EL (cell line): ENCODE measurements at places on chromosomes 12 and 14.

GRCh38 chr12:79058342-79058741 lies 193.8 kb downstream of the SYT1 start:
- peak; percentile 76 for DNase-seq

GRCh38 chr14:73232984-73233383 lies 4.3 kb upstream of the PAPLN start:
- no peak for DNase-seq

GRCh38 chr12:70609739-70610491 lies 27.3 kb downstream of the PTPRB start:
- peak; percentile 65 for DNase-seq

- peak; percentile 95 for DNase-seq
Measured at GRCh38 chr14:39432179-39432618, at the start of gene FBXO33. Gene FBXO33, minus strand, starts transcription at chr14:39432433. Its CDS starts 271 bp downstream, at chr14:39432162.

GRCh38 chr12:131105736-131106348 lies 152.1 kb downstream of the ADGRD1 start:
- DNase-seq = no peak

DNA sequence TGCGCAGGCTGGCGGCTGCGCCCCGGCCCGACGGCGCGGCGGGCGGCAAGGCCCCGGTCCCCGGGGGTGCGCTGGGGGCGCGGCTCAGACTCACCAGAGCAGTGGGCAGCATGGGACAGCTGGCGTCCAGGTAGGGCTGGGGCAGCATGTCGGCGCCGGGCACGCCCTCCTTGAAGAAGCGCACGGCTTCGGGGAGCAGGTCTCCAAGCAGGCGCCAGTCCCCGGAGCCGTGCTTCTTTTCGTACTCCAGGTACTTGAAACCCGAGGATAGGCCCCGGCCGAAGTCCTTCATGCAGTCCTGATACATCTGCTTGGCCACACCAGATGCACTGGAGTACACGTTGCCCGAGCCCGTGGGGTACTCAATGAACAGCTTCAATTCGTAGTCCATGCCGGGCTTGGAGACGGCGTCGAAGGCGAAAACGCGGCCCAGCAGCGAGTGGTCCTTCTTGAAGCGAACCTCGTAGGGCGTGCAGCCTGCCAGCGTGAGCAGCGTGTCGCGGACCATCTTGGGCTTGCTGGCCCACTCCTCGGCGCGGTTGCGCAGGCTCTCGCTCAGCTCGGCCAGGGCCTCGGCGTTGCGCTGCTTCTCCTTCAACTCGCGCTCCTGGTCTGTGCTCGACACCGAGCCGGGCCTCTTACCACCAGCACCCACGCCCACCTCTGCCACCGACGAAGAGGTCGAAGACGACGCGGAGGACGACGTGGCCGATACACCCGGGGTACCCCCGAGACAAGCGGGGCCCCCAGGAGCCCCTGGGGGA lies 2.2 kb downstream of the IRF2BPL start:
- DNase-seq = peak; percentile 51

DNA sequence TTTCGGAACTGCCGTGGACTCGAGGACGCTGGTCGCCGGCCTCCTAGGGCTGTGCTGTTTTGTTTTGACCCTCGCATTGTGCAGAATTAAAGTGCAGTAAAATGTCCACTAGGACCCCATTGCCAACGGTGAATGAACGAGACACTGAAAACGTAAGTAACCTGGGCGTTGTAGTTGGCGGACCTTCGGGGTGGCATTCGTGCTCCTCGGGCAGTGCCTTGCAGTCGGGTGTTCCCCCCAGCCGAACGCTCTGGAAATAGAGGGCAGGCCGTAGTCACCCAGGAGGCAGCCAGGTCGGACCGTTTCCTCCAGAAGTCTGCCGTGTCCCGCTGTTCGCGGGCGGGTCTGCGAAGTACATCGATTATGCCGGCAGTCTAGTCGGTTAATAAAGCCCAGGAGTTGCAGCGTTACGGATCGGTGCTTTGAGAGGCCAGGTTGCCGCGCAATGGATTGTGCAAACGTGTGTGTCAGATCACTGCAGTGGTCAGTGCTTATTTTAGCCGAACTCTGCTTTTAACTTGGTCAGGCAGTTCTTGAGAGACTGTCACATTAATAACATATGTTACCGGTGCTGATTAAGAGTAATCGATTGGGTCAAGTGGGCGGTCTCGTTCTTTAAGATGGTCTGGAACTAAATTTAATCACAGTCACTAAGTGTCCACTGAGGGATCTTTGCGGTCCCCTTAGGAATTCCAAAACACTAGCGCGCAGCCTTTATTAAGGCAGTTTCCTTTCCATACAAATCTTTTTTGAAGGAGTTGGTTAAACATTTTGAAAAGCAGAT lies 906 bp downstream of the MARK3 start:
- DNase-seq = peak; percentile 32

DNA sequence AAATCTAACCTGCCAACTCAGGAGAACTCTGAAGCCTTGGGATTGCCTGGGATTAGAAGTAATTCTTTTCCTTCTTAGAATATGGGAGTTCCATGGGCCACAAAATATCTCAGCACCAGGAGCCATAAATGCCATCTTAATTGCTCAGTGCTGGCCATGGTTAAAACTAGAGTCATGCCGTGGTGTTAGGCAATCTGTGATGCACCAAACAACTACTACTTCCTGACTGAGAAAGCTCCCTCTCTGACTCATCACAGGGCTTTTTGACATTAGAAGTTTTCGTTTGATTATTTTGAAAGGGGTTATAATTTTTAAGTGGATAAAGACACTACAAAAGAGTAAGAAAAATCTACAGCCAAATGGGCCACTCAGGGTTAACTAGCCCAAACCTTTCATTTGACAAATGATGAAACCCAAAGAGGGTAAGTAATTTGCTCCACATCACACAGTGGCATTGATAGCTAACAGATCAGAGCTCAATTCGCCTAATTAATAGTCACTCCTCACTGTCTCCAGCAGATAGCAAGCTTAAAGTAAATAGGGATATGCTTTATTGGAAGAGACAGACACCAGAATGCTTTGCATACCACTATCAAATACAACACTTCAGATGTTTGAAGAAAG lies 377.3 kb downstream of the EMP1 start:
- DNase-seq = peak; percentile 79

DNA sequence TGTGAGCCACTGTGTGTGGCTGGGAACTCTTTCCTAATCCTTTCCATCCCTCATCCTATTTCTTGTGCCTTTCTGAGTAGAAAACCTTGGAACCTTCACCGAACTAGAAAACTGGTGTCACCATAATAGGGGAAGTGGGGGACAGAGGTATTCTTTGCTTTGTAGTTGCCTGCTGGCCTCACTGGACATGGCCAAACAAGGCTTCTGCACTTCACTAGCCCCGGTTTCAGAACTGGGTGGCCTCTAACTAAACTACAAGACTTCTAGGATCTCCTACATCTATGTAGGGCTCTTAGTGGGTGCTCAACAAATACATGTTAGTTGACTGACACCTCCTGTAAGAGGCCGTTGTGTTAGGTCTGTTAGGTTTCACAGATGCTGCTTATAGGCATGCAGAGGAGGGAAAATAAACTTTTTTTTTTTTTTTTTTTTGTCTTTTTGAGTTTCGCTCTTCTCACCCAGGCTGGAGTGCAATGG lies 597 bp upstream of the CIROP start:
- no peak for DNase-seq

DNA sequence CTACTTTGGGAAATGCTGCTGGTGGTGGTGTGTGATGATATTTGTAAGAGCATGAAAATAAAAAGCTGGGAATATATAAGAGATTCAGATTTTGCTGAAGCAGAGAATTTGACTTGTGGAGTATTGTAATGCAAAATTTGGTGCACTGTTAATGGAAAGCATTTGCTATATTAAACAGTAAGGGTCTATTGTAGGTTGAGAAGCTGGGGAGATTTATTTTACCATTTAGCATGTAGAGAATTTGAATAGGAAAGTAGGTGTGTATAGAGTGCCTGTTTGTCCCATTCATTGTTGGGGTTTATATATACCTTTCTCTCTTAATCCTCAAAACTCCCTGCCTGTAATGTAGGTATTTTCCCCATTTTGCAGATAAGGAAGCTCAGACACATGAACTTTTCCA lies 48.4 kb downstream of the CRADD start:
- DNase-seq = no peak

DNA sequence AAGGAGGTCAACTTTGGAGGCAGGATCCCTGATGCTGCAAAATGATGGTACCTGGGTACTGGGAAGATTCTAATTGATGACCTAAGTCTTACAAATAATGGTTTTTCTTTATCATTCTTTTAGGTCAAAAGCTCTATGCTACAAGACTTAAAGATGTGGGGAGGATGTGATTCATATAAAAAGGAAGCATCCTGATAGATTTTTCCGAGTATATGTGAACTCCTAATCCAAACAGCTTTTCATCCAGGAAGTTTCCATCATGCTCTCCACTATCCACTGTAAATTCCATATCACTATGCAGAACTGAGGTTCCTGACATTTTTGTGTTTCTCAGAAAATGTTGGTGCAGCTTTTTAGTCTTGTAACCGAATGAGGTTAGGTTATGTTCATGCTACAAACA lies 293.2 kb downstream of the PAWR start:
- no peak for DNase-seq

- DNase-seq = peak; percentile 31
Measured at GRCh38 chr12:46944771-46945170, 119.0 kb upstream of the SLC38A4 start.

DNA sequence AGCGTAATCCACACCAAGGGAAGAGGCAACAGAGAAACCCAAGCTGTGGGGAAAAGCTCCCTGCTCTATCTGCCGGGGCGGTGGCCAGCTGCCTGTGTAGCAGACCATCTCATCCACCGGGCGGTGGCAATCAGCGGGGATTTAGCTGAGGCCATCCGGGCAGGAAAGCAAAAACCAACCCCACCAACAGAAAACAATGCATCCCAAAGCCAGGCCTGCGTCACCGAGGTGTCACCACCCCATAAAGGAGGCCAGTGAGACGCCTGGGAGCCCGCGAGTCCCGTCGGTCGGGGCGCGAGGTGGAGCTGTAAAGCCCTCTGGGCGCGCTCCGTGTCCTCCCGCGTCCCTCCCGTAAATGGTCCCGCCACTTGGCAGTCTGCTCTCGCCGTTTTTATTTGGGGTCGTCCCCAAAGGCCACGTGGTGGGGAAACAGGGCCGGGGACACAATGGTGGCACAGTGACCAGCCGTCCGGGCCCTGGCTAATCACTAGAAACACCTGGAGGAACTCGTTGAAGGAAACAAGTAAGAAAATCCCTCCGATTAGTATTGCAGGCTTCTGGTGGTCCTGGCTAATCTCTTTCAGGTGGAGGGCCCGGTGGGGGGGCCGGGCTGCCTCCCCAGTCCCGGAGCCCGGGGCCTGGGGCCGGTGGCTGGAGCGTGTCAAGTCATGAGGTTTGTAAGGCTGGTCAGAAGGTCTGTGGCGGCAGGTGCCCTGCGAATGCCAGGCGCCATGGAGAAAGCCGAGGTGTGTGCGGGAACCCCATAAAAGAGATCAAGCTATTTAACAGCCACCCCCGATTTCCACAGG lies 94.7 kb upstream of the GSC start:
- DNase-seq = no peak

GRCh38 chr14:80663541-80663940 lies 278.0 kb downstream of the CEP128 start:
- DNase-seq = no peak
